H7 (cell line): ENCODE measurements at places on chromosomes 2 and 18. TPM values are rescaled to one million over a fixed set of nuclear protein-coding genes. Genes with fewer than 3 reads are reported as not detected.

Gene WNT10A
- 0.33 TPM in 1 of 2 replicates, not detected in the other for total RNA-seq

Gene DNAJC27
- total RNA-seq = 2.7 and 4.2 TPM in 2 replicates

Gene POTEI
- total RNA-seq = 0.07 TPM in 2 replicates

DNA sequence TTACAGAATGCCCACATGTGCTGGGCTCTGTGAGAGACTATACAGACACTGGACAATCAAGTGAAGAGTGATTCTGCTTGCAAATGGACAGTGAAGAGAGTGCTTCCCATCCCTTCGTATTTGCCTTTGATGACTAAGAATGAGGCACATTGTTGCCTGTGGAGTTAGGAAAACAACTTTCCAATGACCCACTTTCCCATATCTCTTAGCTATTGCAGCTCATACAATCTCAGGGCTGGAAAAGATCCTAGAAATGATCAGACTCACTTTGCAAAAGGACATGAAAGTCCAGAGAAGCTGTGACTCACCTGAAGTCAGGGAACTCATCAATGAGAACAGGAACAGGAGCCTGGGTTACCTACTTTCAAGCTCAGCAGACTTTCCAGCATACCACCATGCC is 440.5 kb upstream of the TCF4 start:
- no peak for DNase-seq

- no peak for DNase-seq
Observed at GRCh38 chr2:26536371-26537068, 58.6 kb upstream of the OTOF start.

DNA sequence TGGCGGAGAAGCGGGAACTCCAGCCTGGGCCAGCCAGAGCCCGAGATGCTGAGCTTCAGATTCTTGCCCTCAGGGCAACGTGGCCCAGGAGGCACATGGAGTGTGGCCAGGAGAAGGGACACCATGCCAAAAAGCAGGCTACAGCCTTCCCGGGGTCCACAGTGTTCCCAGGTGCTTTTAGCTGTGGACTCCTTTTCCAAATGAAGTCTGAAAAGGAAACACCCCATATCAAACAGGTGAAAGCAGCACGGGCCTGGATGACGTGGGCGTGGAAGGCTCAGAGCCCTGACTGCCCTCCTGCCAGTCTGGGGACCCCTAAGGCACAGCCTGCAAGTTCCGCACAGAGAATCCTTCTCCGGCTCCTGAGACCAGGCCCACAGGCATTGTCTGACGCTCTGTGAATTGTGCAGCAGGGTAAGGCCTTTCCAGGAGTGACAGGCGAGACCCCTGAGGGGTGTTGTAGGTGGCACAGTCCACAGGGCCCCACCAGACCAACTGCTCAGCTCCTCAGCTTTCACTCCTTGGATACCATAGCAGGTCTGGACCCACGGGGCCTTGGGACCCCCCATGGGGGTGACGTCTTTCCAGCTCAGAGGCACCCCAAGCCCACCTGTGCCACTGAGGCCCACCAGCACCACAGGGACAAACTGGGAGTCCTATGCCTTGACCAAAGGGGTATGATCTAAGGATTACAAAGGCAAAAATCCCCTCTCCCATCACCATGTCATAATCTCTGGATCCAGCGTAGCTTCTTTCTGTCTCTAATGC is 69.6 kb upstream of the RAB6C start:
- peak; percentile 25 for DNase-seq
